ENCODE measurements at places on chromosomes 13 and 19.

DNA sequence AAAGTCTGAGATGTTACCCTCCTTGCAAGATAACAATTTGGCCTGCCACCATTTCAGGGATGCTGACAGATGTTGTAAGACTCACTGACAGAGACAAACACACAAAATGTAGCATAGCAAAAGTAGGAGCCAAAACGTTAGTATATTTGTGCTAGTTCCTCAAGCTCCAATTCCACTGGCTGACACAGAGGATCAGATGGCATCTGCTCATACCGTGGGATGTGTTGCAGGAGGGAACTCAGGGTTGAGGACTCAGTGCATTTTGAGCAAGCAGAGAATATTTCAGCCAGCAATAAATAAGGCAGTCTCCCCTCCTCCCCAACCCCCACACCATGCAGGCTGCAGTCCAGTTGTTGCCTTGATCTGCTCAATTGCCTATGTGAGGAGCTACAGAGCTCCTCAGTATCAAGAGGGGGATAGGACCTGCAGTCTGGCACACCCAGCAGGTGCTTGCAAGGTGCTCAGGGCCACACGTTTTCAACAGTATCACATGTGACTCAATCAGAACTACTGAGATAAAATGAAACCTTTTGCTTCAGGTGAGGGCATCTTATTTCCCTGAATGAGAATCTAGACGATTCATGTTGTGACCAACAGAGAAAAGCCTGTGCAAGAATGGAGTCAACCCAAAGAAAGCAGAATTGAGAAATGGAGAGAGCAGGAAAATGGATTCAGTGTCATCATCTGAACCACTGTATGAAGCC is 23.6 kb upstream of the LRCH1 start:
- no peak overlapping the region for H3K27ac ChIP-seq
- H3K4me1 ChIP-seq = no peaks in the 10 kb centered on the region
- no peaks in the 10 kb centered on the region for H3K36me3 ChIP-seq
- no peaks in the 10 kb centered on the region for H3K27me3 ChIP-seq
- no peak overlapping the region for H3K4me3 ChIP-seq

GRCh38 chr13:21812192-21812626 is 141.3 kb downstream of the FGF9 start:
- no peaks in the 10 kb centered on the region for H3K4me1 ChIP-seq
- H3K27ac ChIP-seq = no peak overlapping the region
- no peak for DNase-seq
- no peaks in the 10 kb centered on the region for H3K36me3 ChIP-seq
- H3K27me3 ChIP-seq = no peaks in the 10 kb centered on the region

DNA sequence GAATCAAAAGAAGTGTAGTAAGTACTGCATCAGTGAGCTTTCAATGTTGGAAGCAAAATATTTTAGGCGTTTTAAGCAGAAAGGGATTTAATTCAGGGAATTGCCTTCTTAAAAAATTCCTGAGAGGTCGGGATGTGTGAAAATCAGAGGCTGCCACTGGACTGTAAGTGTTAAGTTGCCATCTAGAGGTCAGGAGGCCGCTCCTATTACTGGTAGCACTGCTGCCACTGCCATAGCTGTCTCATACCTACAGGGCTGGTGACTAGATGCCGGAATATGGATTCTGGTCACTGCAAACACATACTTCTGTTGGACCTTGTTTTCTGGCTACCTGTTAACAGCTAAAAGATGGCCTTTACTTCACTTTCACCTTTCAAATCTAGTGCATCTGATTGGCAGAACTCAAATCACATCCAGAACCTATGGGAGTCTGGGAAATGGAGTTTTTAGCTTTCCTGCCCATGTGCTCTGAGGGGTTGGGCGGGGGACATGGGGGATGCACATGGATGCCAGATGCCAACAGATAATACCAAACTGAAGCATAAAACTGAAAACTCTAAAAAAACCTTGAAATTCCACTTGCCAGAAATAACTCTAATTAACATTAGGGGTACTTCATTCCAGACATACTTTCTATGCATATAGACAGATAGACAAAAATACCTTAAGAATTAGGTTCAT is 29.8 kb downstream of the DGKH start:
- DNase-seq = no peak
- no peaks in the 10 kb centered on the region for H3K4me1 ChIP-seq
- H3K4me3 ChIP-seq = no peak overlapping the region
- H3K36me3 ChIP-seq = no peaks in the 10 kb centered on the region
- H3K27ac ChIP-seq = no peak overlapping the region

- H3K27ac ChIP-seq = no peak overlapping the region
- no peak overlapping the region for H3K4me3 ChIP-seq
- DNase-seq = no peak
- H3K4me1 ChIP-seq = no peaks in the 10 kb centered on the region
- no peaks in the 10 kb centered on the region for H3K27me3 ChIP-seq
- H3K36me3 ChIP-seq = no peaks in the 10 kb centered on the region
These were observed 88.4 kb upstream of the ZNF492 start for GRCh38 chr19:22545751-22546150.

DNA sequence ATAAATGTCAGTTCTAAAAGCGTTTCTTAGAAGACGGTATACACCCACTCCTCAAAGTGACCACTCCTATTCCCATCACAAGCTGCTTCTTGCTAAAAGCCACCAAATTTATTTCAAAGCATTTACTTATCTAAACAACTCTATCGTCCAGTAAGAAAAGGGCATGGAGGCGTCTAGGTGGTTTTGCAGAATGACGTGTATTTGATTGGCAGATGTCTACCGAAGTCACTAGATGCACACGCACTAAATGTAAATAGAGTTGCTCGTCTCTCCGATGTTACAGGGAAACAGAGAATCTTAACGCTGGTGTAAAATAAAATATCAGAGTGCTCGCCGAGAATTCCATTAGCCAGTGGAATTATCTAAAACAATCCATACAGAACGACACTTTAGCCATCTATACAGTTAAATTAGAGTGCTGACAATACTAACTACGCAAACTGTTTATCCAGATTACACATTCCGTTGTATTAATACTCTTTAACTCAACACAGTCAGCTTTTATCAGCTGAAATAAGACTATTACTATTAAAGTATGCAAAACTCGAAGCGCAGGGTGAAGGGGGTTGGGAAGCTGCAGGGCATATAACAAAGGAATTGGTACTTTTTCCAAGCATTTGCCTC is 1.9 kb downstream of the KLF12 start:
- peaks cover 52% of the 10 kb centered on the region for H3K27me3 ChIP-seq
- H3K36me3 ChIP-seq = no peaks in the 10 kb centered on the region
- DNase-seq = peak; percentile 24
- peaks cover 4% of the 10 kb centered on the region for H3K4me1 ChIP-seq
- H3K4me3 ChIP-seq = peak overlapping the region; percentile 73

Measured in left lung (tissue), 14 donors.